ENCODE measurements at places on chromosomes 7 and 10.

DNA sequence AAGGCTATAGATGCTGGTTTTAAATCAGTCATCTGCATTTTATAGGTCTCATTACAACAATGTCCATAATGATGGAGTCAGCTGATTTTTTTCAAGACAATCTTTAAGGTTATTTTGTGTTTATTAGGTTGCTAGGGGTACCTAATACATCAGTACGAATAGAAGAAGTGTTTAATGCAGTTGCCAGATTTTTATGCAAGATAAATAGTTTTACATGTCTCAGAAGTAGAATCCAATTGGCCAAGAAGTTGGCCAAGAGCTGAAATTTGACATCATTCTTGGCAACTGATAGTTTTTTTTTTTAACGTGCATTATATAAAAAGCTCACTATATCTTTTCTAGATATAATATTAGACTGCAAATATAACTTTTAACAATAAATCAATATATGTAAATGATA lies 208.5 kb downstream of the TRIL start:
- no peak for DNase-seq

DNA sequence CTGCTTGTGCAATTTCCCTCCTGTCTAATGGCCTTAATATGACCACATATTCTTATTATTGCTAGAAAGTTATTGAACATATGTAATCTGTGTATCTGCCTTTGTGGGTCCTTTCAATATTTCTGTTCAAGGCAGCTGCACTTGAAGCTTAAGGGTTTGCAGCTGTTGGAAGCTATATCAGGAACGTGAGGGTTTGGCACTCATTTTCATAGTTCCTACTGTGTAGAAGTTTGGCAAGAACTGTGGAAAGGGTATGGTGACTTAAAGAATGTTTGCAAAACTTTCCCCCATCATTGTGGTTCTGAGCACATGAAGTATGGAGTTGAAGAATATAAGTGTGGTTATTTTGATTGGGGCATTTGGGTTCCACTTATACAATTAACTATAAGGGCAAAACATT lies 144.7 kb upstream of the SEMA3A start:
- DNase-seq, result no peak

- no peak for DNase-seq
Observed at GRCh38 chr7:4103352-4104091, 578.6 kb upstream of the FOXK1 start.

GRCh38 chr7:35551321-35552081 lies 143.4 kb downstream of the HERPUD2 start:
- no peak for DNase-seq

DNA sequence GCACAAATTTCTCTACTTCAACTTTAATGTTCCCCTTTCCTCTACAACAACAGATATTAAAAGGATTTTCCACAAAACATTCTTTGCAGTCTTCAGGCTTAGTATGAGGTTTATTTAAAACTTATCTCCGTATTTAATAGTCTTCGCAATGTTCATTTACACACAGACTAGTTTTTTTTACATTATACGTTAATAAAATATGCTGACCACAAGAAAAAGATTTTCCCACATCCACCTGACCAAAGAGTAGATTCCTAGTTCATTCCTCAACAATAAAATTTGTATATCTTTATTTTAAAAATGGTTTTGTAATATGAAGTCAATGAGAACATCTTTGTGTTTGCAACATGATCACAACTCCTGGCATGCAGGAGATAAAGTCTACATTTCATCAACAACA lies 42.4 kb downstream of the POT1 start:
- DNase-seq, result no peak

GRCh38 chr7:138001529-138002095 lies at the start of gene CREB3L2:
Gene CREB3L2, minus strand, starts transcription at chr7:138002086. Its CDS starts 381 bp downstream, at chr7:138001705.
- DNase-seq, result no peak

- no peak for DNase-seq
Observed at GRCh38 chr10:118595598-118596425, at the start of gene PRLHR. Gene PRLHR, minus strand, starts transcription at chr10:118595648. Its CDS starts 404 bp downstream, at chr10:118595244.

DNA sequence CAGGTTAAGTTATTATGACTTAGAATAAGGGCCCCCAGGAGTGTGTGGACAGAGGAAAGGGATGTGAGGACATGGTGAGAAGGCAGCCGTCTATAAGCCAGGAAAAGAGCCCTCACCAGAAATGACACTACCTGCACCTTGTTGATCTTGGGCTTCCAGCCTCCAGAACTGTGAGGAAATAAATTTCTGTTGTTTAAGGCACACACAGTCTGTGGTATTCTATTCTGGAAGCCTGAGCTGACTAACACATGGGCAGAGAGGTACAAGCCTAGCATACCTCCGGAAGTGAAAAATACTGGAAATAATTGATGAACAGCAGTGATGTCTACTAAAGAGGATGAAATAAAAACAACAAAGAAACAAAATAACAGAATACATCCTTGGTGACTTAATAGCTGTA lies 46.1 kb upstream of the GRB10 start:
- DNase-seq, result no peak

- DNase-seq, result no peak
Observed at GRCh38 chr10:114520453-114520852, 116.2 kb upstream of the AFAP1L2 start.

- no peak for DNase-seq
Observed at GRCh38 chr7:118573085-118573484, 348.6 kb downstream of the ANKRD7 start.

GRCh38 chr7:80475383-80475782 lies 36.5 kb downstream of the GNAT3 start:
- no peak for DNase-seq

DNA sequence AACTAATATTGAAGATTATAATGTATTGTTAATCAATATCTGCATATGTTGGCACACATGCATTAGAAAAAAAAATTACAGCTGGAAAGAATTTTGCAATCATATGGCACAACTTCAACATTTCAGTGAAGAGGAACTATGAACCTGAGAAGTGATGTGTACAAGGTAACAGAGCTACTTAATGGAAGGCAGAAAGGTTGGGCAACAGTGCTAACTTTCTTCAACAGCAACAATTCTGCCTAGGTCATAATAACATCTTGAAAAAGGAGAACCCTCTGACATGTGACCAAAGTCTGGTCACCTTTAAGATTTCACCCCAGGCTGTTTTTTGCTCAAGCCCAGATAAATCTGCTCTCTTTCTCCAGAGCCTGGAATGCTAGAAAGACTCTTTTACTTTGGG lies 47.9 kb upstream of the SKAP2 start:
- no peak for DNase-seq

- DNase-seq, result no peak
Observed at GRCh38 chr7:137469191-137469811, 125.8 kb upstream of the PTN start.

- DNase-seq, result no peak
Observed at GRCh38 chr10:3791974-3792633, 7.1 kb upstream of the KLF6 start.

GRCh38 chr7:11427686-11428273 lies 404.2 kb downstream of the THSD7A start:
- no peak for DNase-seq

- no peak for DNase-seq
Observed at GRCh38 chr10:16698461-16698860, 118.8 kb downstream of the RSU1 start.

- no peak for DNase-seq
Observed at GRCh38 chr10:14527134-14527844, 196.6 kb upstream of the FRMD4A start.

DNA sequence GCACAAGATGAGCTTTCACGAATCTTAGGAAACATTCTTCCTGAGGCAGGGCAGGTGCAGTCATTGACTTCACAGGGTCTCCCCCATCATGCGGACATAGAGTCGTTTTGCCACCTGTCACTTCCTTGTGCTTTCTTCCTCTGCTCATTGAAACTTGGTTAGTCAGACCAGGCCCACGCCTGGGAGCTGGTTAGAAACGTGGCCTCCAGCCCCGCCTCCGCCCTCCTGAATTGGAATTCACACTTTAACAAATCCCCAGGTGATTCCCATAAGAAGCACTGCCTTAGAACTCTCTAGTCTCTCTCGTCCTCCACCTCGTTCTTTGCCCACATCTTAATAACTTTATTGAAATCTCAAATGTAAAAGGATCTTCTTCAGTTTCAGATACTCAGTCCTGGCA lies 265.5 kb upstream of the FZD8 start:
- no peak for DNase-seq

DNA sequence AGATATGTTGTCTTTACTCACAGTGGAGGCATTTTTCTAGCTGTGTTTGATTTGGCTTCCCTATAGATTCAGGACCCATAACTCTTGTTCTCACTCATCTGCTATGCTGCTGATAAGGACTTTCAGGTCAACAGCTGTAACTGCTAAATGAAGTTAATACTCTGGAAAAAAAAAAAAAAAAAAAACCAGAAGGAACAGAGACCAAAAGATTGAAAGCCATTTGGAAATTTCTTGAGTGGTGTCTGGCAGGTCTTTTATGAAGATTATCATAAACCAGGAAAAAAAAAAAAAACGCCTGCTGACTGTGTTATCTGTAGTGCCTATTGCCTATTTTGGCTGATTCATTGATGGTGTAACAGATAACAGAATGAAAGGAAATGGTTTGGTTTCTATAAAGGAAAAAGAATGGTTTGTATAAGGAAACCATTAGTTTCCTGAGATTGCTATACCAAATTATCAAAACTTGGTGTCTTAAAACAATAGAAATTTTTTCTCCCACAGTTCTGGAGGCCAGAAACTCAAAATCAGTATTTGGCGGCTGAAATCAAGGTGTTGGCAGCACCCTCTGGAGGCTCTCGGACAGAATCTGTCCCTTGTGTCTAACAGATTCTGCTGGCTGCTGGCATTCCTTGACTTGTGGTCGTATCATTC lies 60.5 kb upstream of the BET1 start:
- no peak for DNase-seq

DNA sequence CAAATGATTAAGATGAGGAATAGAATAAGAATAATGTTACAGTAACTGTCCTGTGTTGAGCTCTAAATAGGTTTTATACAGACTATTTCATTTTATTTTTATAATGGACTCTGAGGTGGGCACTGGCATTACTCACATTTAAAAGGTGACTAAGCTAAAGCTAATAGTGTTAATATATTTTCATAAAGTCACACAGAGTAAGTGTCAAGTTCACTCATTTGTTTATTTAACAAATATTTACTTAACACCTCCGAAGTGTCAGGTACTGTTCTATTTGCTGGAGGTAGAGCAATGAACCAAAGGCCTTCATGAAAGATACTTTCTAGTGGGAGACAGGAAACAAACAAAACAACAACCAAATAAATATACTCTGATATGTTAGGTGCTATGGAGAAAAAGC lies 44.0 kb downstream of the ASB4 start:
- DNase-seq, result no peak

- DNase-seq, result no peak
Observed at GRCh38 chr7:98826811-98827231, 43.0 kb downstream of the TMEM130 start.

- no peak for DNase-seq
Observed at GRCh38 chr7:128200376-128200775, 40.7 kb upstream of the LEP start.

DNA sequence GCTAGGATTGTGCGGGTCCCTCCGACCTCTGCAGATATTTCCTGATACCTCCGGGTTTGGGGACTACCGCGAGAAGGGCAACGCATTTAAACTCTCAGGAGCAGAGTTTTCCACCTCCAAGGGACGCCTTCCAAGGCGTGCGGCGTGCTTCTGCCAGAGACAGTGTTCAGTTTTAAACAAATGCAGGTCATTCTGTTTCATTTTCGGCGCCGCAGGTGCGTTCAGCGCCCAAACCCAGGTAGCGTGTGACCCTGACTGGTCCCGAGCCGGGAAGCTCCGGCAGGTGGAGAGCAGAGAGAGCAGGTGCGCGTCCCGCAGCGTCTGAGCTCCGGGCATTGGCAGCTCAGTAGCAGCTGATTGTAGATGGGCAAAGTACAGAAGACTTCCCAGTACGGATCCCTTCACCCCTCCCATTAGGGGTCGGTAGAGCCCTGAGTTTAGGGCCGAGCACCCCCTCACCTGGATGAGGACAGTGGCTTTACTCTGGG lies 1.4 kb upstream of the CYP26A1 start:
- DNase-seq, result no peak

GRCh38 chr7:67917437-67917755 lies 920.8 kb downstream of the TYW1 start:
- no peak for DNase-seq

GRCh38 chr7:158076215-158076614 lies 511.4 kb downstream of the PTPRN2 start:
- DNase-seq, result no peak

DNA sequence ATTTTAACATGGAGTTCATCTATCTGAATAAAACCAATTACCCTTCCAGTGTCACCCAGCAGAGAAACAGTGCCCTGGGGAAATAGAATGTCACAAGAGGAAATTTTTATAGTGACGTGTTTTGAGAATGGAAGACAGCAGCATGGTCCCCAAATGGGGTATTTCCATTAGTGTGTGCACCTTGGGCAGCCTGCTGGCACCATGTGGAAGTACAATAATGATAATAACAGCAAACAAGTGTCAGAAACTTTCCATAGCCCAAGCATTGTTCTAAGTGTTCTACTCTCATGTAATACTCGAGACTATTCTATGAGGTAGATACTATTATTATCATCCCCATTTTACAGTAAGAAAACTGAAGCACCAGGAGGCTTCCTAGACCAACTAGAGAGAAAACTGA lies 2.2 kb upstream of the PDE1C start:
- DNase-seq, result no peak

GRCh38 chr7:134778941-134779740 lies at the start of gene CALD1:
Gene CALD1, plus strand, starts transcription at chr7:134779634. Its CDS starts 88,100 bp downstream, at chr7:134867734.
- DNase-seq, result peak; percentile 98

DNA sequence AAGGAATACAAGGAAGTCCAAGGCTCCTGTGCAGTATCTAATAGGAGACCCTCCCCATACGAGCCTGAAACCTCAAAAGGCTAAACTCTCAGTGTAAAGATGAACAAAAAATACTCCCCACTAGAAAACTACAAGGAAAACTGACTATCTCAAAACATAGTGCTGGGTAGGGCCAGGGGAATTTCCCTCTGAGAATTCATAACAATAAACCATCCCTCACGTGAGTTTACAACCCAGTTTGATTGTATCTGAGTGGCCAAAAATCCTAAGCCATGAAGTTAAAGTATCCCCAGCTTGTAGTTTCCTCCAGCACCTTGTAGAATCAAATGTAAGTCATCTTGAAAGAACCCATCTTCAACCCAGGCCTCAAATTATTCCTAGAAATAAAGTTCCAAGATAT lies 293.4 kb downstream of the CELF2 start:
- no peak for DNase-seq

DNA sequence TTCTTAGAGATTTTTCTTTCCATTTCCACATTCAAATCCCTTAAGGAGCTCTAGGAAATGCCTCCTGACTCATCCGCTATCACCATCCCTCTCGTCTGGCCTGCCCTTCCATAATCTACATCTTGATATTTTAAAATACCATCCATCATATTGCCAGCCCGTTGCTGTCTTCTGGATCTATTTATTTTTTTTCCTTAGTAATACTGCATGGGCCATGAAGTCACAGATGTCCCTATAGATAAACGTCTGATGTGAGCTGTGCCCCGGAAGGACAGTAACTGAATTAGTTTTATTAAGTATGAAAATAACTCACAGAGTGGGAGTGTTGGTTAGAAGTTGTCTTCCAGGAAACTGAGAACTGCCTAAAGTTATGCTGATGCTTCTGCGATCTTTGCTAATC lies 76.2 kb downstream of the KLF6 start:
- DNase-seq, result no peak

GRCh38 chr10:7338469-7338868 lies 72.4 kb downstream of the SFMBT2 start:
- no peak for DNase-seq

- DNase-seq, result no peak
Observed at GRCh38 chr7:122684504-122684903, 14.4 kb downstream of the RNF133 start.

- DNase-seq, result no peak
Observed at GRCh38 chr10:47299611-47300428, at the start of gene GDF10. Gene GDF10, plus strand, starts transcription at chr10:47300197. Its CDS starts 455 bp downstream, at chr10:47300652.

GRCh38 chr10:6603142-6604125 lies 23.4 kb upstream of the PRKCQ start:
- DNase-seq, result no peak
